NCI-H1092 treated with DMSO at 0.1 percent for 48 hours (cell line): ENCODE measurements at places on chromosomes 3 and 15.

- DNase-seq = no peak
Observed at GRCh38 chr3:155560135-155560534, 184.7 kb downstream of the PLCH1 start.

DNA sequence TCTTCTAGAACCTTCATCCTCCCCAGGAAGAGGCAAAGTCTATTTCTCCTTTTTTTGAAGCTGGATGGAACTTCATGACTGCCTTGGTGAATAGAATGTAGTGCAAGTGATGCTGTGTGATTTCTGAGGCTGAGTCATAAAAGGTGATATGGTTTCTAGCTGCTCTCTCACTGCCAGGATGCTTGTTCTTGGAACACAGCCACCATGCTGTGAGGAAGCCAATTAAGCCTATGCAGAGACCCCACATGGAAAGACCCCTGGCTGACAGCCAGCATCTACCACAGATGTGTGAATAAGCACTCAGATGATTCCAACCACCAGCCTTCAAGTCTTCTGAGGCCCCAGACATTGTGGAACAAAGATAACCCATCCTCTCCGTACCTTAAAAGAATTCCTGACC lies 57.0 kb downstream of the ISL2 start:
- DNase-seq = peak; percentile 82

DNA sequence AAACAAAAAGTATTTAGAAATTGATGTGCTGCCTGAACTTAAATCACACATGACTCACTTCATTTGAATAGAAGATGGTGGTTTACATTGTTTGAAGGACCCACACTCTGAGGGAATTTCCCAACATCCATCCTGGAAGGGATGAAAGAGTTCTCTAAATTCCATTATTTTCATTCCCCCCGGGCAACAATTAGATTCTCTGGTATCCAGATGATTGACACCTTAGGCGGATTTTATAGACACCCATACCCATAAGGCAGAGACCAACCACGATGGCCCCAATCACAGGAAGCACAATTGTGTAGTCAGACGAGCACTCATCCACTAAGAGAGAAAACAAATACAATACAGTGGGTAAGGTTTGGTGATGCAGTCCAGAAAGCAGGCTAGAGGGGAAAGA lies 24.6 kb upstream of the MCCC1 start:
- DNase-seq = no peak

GRCh38 chr3:183635107-183635430 lies 354 bp upstream of the KLHL24 start:
- no peak for DNase-seq

DNA sequence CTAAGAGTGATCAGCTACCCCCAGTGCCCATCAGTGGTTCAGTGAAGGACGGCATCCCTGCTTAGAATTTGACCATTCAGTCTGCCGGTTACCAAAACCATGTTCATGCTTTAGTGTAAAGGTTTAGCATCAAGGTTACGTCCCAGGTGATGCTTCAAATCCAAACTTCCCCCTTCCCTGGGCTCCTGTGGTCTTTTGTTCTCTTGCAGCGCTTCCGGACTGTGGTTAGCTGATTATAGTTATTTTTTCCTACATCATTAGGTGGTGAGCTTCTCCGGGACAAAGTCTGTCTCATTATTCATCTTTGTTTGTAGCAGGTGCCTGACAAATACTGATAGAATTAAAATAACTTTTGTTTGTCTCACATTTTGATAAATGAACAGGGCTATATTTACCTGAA lies 28.3 kb upstream of the MYZAP start:
- DNase-seq = no peak

DNA sequence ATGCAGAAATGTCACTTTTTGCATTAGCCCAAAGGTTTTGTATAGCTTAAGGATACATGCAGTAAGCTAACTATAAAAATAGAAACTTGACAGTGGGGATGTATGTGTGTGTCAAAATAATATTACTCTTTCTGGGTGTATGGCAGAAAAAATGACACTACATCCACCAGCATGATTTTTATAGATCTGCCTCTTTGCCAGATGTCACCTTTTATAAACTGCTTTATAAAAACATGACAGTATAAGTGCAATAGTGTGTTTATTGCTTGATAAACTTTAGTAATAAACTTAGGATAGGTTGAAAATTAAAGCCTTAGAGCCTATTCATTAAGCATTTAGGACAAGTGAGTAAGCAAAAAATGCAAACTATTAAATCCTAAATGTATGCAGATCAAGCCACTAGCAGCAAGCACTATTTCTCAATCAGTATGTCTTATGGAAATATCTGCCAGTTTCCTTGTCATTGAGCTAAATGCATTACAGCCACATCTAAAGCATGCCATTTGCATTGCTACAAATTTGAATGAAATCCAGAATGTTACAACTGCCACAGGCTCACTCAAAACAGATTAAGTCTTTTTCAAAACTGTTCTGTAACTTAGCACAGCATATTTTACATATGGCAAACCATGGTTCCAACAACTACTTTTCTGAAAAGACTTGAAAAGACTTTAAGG lies 935.0 kb downstream of the FHIT start:
- DNase-seq = no peak

GRCh38 chr3:377158-377561 lies 180.6 kb downstream of the CHL1 start:
- DNase-seq = peak; percentile 62
